ENCODE measurements at places on chromosomes 5 and 9.

DNA sequence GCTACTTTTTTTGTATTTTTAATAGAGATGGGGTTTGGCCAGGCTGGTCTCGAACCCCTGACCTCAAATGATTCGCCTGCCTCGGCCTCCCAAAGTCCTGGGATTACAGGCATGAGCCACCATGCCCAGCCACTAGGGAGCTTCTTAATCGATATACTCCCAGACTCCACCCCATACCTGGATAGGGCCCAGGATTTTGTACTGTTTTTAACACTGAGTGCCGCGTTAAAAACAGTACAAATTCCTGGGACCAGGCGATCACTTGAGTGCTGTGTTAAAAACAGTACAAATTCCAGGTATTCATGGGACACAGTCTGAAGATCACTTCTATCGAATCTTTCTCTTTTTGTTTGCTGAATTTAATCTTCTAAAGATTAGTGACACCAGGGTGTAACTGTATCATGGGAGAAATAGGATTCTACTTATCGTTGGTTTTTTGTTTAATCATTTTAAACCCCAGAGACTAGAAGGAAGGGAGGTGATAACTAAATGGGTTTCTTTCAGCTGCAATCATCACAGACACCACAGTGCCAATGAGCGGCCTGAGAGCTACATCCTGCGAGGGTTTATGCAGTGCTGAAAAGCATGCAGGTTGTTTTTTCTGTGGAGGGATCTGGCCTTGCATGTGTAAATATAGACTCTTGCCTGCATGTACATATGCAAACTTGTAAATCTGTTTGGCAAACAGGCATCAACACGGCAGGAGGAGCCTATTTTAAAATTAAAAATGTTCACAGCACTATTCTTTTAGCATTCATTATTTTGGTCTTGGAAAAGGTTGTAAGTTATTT lies 303.8 kb upstream of the WWC1 start:
- DNase-seq = no peak

GRCh38 chr5:108193021-108193795 lies 188.7 kb downstream of the FBXL17 start:
- DNase-seq = no peak

DNA sequence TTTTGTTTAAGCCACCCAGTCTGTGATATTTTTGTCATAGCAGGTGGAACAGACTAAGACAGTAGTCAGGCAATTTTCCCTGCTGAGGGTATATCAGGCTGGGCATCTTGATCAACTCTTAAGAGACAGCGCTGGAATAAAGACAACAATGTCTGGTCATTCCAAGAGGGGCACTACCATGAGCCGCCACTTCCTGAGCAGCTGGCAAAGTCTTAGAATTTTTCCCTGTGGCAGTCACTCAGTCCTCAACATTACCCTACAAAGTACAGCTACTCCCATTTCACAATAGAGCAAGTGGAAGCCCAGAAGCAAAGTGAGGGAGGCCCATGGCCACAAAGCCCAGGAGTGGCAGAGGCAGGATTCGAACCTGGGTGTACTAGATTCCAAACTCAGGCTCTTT lies 74.8 kb downstream of the SH3PXD2B start:
- DNase-seq = no peak

DNA sequence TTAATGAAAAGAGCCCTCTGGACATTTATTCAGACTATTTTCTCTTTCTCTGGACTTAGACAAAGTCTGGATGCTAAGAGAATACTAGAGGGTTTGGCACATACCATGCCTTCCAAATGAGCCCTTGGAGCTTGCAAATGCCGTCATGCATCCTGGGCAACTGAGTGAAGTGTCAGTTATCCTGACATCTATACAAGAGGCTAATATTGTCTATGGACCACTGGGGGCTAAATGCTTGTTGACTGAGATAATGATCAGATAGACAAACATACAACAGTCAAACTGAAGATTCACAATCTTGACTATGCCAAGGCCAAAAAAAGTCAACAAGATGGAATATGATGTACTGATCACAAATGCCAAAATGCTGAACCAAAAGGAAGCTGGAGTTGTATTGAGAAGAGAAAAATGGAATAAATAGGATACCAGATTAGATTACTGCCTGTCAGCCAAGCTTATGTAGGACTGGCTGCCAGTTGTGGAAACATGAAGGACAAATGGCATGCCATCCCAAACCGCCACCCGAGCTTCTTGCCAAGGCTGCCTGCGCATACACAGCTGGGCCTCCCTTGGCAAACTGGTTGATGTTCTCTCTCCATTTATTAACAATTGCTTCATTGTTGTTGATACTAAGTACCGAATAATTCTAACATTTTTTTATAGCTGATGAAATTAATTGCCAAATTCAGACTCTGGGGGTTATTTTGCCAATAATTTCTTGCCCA lies 240.1 kb upstream of the GRAMD2B start:
- DNase-seq = no peak

GRCh38 chr5:1508659-1509290 lies 15.0 kb downstream of the LPCAT1 start:
- no peak for DNase-seq

GRCh38 chr9:18726546-18726945 lies 252.6 kb downstream of the ADAMTSL1 start:
- DNase-seq = no peak

All from Jurkat, Clone E6-1 (cell line).